ENCODE measurements at places on chromosomes 16 and 17.

DNA sequence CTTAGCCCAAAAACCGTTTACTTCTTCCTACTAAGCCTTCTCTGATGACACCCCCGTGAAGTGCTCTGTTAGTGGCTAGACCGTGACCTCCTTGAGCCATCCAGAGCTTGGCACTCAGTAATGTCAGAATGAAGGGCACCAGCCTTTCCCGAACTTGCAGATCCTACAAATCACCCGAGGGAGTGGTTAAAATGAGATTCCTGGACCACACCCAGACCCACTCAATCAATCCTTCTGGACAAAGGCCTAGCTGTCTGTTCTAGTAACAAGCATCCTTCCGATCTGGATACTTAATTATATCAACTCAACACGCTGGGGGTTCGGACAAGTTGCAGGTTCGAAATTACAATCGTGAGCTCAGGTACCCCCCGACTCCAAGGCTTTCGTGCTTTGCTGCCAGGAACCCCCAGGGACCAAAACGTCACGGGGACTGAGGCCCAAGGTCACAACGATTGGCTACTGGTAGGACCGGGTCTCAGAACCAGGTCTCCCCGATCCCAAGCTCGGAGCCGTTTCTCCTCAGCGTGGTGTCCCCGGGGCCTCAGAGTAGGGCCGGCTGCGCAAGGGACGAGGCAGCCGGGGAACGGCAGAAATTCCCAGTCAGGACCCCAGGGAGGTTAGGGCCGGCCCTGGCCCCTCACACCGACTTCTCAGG, 527 bp downstream of the CIAPIN1 start:
- peak; percentile 25 for DNase-seq

DNA sequence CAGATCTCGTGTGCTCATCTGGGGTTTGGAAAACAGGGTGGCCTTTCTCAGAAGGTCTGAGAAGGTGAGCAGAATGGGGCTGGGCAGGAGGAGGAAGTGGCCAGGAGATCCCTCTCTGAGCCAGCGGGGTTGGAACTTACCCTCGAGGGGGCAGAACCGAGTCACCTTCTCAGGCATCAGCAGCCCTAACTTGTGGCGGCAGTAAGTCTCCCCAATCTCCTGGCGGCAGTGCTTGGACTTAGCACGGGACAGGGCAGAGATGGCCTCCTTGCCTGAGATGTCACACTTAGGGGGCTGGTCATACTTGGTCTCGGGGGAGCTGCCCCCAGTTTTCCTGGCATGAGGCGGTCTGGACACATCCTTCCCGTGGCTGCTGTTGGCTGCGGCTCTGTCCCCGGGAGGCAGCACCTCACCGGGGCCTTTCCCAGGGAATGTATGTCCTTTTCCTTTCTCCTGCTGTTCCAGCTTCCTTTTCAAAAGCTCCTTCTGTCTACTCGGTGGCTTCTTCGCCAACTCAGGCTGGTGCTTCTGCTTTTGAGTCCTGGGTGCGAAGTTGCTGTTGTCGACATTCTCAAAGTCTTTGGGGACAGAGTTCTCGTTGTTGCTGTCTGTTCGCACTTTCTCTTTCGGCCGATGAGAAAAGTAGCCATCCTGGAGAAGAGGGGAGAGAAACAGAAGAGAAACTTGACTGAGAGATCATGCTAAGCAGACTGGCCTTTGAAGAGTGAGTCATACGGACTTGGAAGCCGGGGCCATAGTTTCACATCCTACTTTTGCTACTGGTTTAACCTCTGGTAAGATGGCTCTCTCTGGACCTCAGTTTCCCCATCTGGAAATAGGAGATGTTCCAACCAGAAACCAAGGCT, 211.7 kb downstream of the XYLT1 start:
- DNase-seq, result no peak

DNA sequence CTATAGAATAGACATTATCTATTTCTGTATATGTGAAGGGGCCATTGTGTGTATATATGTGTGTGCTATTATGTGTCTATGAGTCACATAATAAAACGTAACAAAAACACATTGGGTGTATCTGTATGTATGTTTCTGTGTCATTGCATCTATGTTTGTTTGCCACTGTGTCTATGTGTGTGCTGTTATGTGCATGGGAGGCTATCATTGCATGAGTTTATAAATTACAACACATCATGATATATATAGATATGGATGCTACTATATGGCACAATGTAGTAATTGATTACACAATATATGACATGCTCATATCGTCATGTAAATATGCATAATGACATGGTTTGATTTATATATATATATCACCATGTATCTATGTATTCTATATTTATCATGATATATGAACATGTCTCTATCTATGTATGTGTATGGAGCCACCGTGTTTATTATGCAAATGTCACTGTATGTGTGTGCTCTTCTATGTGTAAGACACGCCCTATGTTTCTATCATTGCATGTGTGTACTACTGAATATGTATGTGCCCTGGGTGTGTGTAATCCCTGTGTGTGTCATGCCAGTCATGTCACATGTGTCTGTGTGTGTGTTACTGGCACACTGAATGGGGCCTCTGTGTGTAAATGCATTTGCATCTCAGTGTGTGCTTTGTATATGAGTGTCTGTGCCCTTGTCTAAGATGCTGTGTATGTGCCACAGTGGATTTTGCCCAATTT, 1.4 kb upstream of the TSPOAP1 start:
- no peak for DNase-seq

GRCh38 chr16:54432897-54433229, 146.3 kb upstream of the IRX3 start:
- DNase-seq, result no peak

DNA sequence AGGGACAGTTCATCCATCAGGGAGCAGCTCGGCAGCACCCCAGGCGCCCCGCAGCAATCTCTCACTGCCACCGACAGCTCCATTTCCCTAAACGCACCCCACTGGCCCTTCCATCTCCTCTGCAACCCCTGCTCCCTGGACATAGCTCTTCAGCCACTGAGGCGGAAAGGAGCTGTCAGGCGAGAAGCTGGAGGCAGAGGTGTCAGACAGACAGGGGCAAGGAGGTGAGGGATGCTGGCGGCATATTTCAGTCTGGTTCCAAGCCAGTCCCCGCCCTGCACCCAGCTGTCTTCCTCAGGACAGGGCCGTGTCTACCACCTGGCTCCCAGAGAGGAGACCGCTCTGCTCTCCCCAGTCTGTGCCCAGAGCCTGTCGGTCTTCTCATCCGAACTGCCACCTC, 9.7 kb downstream of the ACLY start:
- DNase-seq, result no peak

DNA sequence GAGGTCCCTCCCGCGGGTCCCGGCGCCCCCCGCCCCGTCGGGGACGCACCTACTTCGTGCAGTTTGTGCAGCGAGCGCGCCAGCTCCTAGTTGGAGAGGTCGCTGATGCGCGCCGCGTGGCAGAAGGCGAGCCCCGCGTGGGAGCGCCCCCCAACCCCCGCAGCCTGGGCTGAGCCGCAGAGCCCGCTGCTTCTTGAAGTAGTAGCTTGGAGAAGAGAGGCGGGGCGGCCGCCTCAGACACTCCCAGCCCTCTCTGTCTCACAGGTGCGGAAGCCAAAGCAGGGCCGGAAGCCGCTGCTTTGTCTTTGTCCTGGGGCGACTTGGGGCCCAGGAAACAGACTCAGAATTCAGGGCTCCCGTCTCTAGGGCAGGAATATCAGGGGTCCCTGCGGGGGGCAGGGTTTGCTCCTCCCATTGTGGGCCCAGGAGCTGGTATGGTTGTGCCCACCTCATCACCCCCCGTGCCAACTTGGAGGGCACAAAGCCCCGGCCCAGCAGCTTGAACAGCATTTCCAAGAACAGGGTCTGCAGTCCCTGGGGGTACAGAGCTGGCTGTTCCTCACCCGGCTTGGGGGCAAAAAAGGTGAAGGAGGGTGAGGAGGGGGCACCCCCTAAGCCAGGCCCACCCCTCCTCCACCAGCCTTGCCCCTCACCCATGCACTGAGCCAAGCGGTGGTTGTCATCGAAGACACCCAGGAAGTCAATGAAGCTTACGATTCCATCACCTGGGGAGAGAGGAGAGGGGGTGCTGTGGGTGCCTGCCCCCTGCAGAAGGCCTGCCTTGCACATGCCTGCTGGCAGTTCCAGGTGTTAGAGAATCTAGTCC, 13.5 kb downstream of the SPATA32 start:
- DNase-seq, result peak; percentile 82

- no peak for DNase-seq
Measured at GRCh38 chr16:29738514-29738913, 7.3 kb downstream of the C16orf54 start.

GRCh38 chr16:12757546-12757945, 46.1 kb downstream of the CPPED1 start:
- DNase-seq, result no peak

Measured in activated naive CD4-positive, alpha-beta T cell treated with anti-CD3 and anti-CD28 coated beads, Interleukin-2, amount 50 U/mL, for 72 hours (primary cell).